NCI-H2171 (cell line): ENCODE measurements at places on chromosomes 16 and 17.

- DNase-seq = no peak
These were observed 2.2 kb upstream of the ZNF750 start for GRCh38 chr17:82841921-82842596.

DNA sequence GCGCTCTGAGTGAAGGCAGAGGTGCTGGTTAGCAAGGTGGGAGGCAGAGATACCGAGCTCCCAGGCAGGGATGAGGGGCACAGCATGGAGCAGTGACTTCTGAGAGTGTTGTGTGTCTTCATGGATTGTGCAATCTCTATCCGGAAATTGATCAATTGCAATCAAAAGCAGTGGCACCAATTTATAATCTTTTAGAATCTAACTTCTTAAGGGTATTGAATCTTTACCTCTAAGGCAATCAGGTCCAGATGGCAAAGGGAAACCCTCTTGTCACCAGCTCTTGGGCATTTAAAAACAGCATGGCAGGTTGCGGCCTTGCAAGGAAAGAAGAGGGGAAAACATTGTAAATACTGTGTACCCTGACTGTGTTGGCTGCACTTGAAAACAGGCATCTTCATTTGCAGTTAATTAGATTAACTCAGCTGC, 58.0 kb upstream of the MRTFB start:
- no peak for DNase-seq

- DNase-seq = no peak
These were observed 25.2 kb downstream of the TK2 start for GRCh38 chr16:66524601-66525164.

DNA sequence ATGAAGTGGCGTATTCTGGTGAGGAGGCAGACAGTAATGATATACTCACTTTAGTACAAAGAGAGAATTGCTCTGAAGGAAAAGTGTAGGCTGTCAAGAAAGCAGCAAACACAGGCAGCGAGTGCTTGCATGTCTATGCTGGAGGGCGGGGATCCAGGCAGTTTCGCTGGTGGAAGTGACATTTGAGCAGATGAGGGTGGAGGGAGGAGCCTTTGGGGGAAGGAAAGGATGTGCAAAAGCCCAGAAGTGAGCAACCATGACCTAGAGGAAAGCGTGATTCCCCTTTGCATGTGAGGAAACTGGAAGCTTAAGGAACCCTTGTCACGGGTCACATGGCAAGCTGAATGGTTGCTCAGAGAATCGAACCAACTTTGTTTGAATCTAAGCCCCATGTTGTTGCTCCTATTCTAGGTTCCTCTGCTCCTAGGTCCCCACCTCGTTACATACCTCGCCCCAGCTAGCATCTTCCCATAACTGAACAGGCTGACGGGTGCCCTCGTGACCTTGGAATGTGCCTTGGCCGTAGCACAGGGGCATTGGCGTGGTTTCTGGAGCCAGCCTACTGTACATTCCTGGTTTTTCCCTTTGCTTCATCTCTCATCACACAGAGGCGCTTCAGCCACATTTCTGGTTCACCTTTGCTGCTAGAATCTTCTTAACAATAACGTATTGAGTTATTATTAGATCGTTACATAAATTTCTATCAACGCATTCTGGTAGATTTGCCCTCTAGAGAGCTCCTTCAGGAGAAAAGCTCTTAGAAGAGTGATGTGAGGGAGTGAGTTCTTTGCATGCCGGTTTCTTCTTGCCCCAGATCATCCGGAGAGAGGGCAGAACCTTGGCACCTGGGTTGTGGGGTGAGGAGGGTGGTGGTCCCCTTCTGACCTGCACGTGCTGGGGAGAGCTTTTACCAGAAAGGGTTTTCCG, 191.8 kb downstream of the SNX29 start:
- no peak for DNase-seq

- DNase-seq = no peak
These were observed 407.3 kb downstream of the UTP18 start for GRCh38 chr17:51667706-51668083.

GRCh38 chr16:1174477-1175357, 21.8 kb downstream of the CACNA1H start:
- no peak for DNase-seq

DNA sequence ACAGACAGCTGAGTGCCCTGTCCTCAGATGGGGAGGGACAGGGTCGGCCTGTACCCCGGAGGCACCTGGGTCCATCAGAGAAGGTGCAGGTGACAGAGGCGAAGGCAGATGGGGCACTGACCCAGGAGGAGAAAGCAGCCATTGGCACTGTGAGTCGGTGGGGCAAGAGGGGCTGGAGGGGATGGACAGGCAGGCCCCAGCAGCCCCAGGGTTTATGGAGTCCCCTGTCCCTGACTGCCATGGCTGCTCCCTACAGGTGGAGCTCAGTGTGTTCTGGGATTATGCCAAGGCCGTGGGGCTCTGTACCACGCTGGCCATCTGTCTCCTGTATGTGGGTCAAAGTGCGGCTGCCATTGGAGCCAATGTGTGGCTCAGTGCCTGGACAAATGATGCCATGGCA, 32.1 kb downstream of the ANKRD40 start:
- no peak for DNase-seq

GRCh38 chr16:10941127-10941933, 938 bp downstream of the DEXI start:
- DNase-seq = no peak

DNA sequence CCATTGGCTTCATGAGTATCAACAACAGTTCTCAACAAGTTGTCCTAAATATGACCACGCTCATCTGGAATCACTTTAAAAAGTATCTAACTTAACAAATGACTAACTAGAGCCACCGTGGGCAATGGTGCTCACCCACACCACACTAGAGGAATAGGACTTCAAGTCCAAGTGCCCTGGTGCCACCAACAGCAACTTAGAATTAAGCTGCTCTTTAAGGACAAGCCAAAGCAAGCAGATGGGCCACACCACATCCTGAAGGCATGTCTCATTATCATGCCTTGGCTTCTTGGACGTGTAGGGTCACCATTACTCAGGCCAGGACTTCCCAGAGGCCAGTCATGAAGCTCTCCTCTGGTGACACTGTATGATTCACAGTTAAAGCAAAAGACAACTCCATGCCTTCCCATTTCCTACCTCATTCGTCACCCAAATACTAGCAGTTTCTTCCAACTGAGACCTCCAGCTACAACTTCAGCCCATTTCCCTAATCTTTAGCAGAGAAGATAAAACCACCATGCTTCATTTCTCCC, 9.4 kb upstream of the SLC6A4 start:
- DNase-seq = no peak

GRCh38 chr17:50360486-50361115, 12.4 kb downstream of the MRPL27 start:
- no peak for DNase-seq

- no peak for DNase-seq
These were observed 86.5 kb upstream of the PLCG2 start for GRCh38 chr16:81692571-81692970.

DNA sequence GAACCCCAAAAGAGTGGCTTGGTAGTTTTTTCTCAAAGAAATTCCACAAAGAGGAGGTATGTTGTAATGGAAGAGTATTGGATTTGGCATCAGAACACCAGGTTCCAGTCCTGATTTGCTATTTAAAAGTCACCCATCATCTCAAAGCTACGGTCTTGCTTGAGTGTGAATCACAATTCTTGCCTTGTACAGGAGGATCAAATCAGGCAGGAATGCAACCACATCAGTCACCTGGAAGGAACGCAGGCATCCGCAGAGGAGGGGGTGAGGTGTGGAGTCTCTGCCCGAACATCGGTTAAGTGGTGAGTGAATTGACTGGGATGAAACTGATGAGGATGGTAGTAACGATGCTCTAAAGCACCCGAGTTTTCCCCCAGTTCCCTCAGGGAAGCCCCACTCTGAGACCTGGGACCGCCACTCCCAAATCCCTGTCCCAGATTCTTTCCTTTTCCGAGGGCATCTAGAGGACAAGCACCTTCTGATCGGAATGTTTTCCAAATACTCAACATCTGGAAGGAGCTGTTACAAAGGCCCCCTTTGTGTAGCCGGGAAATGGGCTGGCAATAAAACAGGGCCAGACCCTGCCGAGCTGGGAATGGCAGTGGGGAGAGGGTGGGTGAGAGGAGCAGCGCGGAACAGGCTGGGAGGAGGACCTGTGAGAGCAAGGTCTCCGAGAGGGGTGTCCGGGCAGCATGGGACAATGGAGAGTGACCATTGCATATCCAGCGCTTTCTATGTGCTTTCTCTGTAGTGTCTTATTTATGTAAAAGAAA, 469.6 kb downstream of the SLC39A11 start:
- DNase-seq = no peak

GRCh38 chr16:61726125-61726524, 310.1 kb downstream of the CDH8 start:
- no peak for DNase-seq

GRCh38 chr17:6456914-6457687, 12.8 kb downstream of the PIMREG start:
- no peak for DNase-seq

GRCh38 chr17:1473170-1473569, 17.1 kb upstream of the CRK start:
- no peak for DNase-seq

DNA sequence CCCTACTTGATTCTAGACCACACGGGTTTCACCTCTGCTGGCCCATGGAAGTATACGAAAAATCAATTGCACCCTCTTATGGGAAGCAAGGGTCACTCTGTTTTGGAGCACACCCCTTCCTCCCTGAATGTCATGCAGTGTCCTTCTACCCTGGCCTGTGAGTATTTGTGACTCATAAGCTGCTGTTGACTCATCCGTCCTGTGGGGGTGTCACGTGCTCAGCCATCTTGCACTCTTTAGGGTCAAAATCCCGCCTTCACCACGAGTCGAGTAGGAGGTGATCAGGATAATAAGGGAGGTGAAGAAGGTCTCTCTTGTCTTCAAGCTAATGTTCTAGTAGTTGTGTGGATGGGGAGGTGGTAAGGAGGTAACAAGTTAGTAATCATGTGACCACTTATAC, 341.0 kb upstream of the EEF2KMT start:
- no peak for DNase-seq

GRCh38 chr17:38403491-38403890, 24.8 kb upstream of the ARHGAP23 start:
- DNase-seq = peak; percentile 74

- peak; percentile 7 for DNase-seq
These were observed 481 bp downstream of the CNTROB start for GRCh38 chr17:7932483-7932891.

GRCh38 chr16:80113873-80114574, 426.8 kb upstream of the DYNLRB2 start:
- DNase-seq = no peak

- no peak for DNase-seq
These were observed 209.4 kb upstream of the C16orf82 start for GRCh38 chr16:26857371-26857770.

DNA sequence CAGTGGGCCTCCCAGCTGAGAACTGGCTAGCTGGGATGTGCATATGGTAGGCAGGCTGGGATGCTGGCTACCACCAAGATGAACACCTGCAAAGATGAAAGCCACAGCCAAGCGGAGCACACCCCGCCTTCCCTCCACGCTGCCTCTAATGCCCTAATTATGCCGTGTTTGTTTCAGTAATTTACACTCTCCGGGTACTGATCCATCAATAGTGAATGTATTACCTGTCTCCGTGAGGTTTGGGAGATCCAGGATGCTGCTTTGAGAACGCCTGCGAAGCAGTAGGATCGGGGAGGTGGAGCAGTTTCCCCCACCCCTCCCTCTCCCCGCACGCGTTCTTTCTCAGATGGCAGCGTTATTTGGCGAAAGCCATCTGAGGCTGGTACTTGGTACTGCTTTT, 28.9 kb upstream of the GSE1 start:
- DNase-seq = no peak

DNA sequence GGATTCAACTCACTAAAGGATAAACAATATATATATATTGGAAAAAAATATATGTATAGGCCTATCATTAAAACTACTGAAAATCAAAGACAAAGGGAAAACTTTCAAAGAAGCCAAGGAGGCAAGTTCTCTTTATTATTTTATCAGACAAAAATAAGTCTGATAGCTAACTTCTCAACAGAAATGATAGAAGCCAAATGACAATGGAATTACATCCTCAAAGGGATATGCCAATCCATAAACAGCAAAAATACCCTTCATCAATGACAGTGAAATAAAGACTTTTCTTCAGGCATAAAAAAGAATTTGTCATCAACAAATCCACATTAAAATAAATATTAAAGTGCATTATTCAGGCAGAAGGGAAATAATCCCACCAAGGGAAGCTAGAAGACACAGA, 393.4 kb downstream of the ZFHX3 start:
- no peak for DNase-seq

DNA sequence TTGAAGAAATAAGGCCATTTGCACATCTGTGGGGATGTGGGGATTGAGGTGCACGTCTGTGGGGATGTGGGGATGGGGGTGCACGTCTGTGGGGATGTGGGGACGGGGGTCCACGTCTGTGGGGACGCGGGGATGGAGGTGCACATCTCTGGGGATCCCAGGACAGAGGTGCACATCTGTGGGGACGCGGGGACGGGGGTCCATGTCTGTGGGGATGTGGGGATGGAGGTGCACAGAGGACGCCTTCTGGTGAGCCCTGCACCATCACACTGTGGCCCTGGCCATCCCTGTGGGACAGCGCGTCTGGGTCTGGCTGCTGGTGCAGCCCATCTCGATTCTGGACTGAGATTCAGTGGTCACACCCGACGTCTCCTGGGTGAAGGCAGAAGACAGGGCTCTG, 161.4 kb downstream of the LAT start:
- DNase-seq = no peak

DNA sequence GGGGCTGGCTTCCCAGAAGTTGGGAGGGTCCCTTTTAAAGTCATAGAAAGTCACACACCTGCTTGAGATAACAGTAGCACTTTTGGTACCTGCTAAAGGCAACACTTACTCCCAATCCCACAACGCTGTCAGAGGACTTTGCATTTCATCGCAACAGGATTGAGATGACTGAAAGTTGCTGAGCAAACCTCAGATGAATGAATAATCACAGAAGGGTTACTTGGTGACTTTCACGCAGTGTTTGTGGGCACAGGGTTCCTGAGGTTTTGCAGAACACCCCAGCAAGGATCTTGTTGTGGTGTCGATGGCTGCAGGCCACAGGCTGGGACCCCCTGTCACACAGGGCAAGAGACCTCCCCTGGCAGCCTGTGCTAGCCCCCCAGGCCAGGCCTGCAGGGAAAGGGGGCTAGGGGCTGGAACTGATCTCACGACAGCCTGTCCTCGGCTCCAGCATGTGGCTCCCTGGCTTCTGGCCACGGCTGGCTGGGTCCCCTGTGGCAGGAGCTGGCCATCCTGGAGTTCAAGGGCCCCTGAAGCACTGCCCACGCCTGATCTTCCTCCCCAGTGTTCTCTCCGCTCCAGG, 79.4 kb upstream of the CBX4 start:
- no peak for DNase-seq

DNA sequence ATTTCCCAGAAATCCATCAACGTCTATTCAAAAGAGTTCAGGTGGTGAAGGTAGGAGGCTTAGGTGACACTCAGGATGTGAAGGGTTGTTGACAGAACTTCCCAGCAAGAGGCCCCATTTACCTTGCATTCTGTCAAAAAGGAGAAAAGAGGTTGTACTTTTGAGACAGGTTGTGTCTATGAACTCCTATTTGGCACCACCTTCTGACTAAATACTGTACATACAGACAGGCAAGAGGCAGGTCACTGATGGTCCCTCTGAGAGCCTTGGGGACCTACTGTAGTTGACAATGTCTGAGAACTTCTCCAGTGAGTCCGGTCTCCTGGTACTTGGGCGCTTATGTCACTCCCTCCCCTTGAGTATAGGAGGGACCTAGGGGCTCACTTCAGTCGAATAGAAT, 479.3 kb upstream of the ZFHX3 start:
- DNase-seq = no peak
